Fibroblast of skin of back (primary cell): ENCODE measurements at places on chromosomes 3 and 15.
A peak's percentile ranks its signal among the peaks of the same experiment; 100 is the strongest.

GRCh38 chr15:35505809-35506208, 40.2 kb downstream of the DPH6 start:
- DNase-seq, result no peak

DNA sequence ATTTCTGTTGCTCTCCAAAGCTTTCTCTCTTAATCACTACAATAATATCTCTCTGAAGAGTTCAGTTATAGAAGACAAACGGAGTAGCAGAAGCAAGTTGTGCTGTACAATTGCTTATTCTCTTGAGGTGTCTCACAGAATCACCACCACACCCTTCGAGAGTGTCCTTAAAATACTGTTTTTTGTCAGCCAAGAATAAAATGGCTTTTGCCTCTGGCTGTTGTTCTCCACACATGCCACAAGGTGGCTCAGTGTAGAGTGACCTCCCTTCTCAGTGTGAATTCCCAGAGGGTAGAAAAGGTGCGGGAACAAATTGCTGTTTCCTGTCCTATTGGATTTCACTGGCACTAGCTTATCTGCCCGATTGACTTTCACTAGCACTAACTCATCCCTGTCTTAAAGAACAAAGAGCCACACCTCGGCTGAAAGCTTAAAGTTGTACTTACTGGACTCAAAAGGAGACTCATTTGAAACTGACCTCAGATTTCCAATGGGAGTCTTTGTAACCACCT, 134.2 kb upstream of the SATB1 start:
- peak; percentile 32 for DNase-seq

GRCh38 chr3:49165771-49166751, at the start of gene CCDC71:
Gene CCDC71 (minus strand): TSS chr3:49166331. CDS start chr3:49164208, 2,123 bp downstream.
- peak; percentile 71 for DNase-seq

- DNase-seq, result peak; percentile 73
Observed at GRCh38 chr3:172040981-172041963, 1.9 kb downstream of the FNDC3B start.

DNA sequence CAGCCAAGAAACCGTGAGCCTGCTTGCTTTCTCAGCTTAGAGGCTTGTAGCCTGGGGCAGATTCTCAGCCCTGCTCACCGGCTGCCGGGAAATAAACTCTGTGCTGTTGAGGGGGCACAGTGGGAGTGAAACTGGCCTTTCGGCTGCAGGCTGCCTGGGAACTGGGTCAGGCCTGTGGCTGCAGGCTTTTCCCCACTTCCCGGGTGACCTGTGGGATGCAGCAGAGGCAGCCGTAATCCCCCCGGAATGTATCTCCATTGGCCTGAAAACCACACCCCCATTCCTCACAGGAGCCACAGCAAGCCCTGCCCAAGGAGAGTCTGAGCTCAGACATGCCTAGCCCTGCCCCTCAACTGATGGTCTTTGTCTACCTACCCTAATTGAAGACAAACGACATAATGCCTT, 110.9 kb downstream of the STXBP5L start:
- no peak for DNase-seq

DNA sequence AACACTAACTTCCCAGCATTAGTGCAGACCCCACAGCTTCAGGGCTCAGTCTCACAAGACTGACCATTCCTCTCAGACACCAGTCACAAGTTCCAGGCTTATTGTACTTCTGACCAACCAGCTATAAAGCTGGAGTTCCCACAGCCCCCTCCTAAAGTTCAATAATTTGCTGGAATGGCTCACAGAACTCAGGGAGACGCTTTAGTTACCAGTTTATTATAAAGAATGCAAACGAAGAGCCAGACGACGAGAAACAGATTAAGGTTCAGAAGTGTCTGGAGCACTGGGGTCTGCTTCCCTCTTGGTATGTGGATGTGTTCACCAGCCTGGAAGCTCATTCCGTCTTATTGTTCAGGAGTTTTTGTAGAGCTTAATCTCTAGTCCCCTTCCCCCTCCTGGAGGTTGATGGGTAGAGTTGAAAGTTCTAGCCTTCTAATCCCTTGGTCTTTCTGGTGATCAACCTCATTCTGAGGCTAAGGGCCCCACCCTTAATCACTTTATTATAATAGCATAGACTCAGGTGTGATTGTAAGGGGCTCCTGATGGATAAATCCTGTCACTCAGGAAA, 4.8 kb upstream of the CSRNP1 start:
- no peak for DNase-seq

GRCh38 chr15:95149036-95149435, 917.7 kb downstream of the MCTP2 start:
- DNase-seq, result no peak

DNA sequence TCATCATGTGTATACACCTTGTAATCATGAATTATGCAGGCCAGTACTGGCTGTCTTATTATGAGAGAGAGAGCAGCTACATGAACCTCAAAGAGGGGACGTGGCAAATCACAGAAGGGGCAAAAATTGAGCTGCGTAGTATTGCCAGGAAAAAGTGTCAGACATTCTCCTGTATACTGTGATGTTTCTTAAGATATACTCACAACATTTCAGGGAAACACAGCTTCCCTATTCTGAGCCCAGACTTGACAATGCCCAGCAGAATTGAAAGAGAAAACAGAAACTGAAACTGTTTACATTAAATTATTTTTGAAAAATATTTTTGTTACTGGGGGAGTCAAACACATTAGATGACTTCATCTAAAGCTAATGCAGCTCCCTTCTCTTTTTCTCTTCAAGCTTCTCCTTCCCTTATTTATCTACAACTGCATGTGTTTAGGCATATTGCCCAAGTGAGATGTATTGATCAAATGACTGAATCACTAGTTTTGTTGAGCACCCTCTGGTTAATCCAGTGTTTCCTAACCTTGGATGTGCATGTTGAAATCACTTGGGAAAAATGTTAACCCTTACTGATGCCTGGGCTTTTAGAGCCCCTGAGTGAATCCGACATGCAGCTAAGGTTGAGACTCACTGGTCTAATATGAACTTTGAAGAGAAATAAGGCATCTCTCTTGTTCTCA, 39.5 kb downstream of the CADPS start:
- no peak for DNase-seq

GRCh38 chr15:41486286-41486685, 7.4 kb upstream of the ITPKA start:
- no peak for DNase-seq

GRCh38 chr3:175646865-175647264, 787.7 kb downstream of the NAALADL2 start:
- DNase-seq, result no peak

- peak; percentile 73 for DNase-seq
Observed at GRCh38 chr15:55846116-55846707, 103.3 kb upstream of the PRTG start.

DNA sequence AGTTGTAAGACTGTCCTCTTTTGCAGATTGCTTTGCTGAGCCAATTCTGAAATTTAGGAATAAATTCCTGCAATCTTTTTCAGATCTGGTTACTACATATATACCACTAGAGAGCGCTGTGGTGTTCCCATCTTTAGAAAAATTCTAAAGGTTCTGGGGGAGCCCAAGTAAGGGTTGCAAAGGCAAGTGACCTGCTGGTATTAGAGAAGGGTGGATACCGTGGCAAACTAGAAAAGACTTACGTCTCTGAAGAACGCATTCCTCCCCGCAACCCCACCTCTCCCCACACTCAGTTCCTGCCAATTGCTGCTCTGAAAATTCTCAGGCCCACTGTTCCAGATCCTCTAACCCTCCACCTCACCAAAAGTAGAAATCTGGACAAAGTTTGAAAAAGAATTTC, 48.5 kb downstream of the EFHB start:
- peak; percentile 47 for DNase-seq

- no peak for DNase-seq
Observed at GRCh38 chr3:88882121-88882520, 225.3 kb upstream of the EPHA3 start.

DNA sequence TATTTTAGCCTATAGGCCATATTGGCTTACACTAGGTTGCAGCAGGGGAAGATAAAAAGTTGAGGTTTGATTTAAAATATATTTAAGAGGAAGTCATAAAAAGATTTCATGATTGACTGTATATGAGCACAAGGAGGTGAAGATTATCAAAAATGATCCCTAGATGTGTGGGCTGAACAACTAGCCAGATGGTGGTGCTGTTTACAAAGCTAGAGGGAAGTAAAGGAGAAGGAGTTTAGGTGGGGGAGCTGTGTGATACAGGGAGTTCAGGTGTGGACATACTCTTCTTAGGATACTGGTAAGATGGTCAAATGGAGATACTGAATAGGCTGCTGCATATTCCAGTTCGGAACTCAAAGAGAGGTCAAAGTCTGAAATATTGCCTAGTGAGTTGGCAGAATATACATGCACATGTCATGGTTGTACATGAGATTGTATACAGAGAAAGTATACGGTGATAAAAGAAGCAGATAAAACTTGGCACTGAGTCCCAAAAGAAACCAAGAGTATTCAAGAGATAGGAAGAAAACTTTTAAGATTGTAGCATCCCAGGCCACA, 727.8 kb downstream of the NLGN1 start:
- peak; percentile 60 for DNase-seq

GRCh38 chr3:256501-256900, 59.9 kb downstream of the CHL1 start:
- no peak for DNase-seq

GRCh38 chr3:107942951-107943749, 147.7 kb downstream of the CD47 start:
- no peak for DNase-seq

- DNase-seq, result no peak
Observed at GRCh38 chr15:78455749-78456148, 17.7 kb downstream of the IREB2 start.
